Aorta (tissue), 5 donors: ENCODE measurements at places on chromosomes 13 and 19. TPM values are rescaled to one million over a fixed set of nuclear protein-coding genes. Genes with fewer than 3 reads are reported as not detected.

GRCh38 chr19:28169168-28169887 is 1043.6 kb downstream of the UQCRFS1 start:
- DNase-seq, result no peak

The NUFIP1 gene
- total RNA-seq, result 4.6 TPM

GRCh38 chr13:32008518-32009175 is 22.9 kb upstream of the FRY start:
- no peak for DNase-seq

DNA sequence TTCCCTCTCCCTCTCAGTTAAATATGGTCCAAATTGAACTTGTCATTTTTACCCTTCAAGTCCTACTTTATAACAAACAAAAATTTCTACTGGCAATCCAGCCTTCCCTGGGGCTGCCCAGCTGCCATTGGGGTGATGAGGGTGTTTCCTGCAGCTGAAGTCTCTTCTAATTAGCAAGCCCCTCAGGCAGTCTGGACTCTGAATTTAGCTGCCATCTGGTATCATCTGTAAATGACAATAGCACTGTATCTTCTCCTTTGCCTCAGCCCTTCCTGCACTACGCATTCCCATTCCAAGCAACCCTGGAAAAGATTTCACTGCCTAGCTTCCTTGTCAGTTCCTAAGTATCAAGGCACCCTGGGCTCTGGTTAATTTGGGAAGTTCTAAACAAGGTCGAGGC is 331.1 kb upstream of the KLF12 start:
- no peak for DNase-seq

The IGFL4 gene
- total RNA-seq, result not detected

DNA sequence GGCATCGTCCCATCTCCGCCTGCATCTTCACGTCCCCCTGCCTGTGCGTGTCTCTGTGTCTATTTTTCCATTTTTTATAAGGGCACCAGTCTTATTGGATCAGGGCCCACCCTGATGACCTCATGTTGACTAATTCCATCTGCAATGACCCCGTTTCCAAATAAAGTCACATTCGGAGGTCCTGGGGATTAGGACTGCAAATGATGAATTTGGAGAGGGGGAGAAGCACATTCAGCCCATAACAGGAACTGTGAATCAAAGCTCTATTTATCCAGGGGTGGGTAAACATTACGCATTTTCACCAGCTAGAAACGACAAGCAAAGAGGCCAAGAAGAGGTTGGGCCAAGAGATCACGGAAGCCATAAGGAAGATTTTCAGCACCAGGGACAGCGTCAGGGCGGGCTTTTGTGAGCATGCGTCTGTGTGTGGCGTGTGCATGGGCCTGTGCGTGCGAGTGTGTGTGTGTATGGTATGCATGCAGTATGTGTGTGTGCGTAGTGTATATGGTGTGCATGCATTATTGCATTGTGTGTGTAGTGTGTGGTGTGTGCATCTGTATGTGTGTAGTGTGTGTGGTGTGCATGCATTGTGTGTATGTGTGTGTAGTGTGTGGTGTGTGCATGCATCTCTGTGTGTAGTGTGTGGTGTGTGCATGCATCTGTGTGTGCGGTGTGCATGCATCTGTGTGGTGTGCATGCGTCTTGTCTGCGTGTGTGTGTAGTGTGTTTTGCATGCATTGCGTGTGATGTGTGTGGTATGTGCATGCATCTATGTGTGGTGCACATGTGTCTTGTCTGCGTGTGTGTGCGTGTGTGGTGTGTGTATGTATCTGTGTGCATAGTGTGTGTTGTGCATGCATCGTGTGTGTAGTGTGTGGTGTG is 19.6 kb downstream of the CELF5 start:
- no peak for DNase-seq

The HSD17B14 gene
- total RNA-seq, result 16.1 TPM

DNA sequence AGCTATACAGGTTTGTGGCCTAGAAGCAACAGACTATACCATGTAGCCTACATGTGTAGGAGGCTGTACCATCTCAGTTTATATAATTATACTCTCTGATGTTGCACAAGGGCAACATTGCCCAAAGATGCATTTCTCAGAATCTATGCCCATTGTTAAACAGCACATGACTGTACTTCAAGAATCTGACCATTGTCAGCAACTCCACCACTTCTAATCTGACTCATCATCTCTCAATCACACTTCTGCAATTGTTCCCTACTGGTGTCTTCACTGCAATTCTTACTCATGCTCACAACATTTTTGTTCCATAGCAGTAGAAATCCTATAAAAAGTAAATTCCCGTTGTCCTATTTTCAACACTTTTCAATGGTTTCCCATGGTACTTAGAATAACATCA is 63.9 kb upstream of the ATXN8OS start:
- no peak for DNase-seq

The PLEKHF1 gene
- 10.8 TPM for total RNA-seq

The FFAR3 gene
- 0.39 TPM for total RNA-seq

The PTPRH gene
- total RNA-seq, result 1.9 TPM

- DNase-seq, result no peak
These were observed 6.1 kb upstream of the CYSLTR2 start for GRCh38 chr13:48647625-48648024.

- no peak for DNase-seq
These were observed 203.2 kb downstream of the FGF14 start for GRCh38 chr13:102198418-102199311.

- DNase-seq, result no peak
These were observed 19.3 kb downstream of the SLC25A30 start for GRCh38 chr13:45398877-45399276.

- no peak for DNase-seq
These were observed 200.0 kb downstream of the PCDH20 start for GRCh38 chr13:61215601-61216000.

DNA sequence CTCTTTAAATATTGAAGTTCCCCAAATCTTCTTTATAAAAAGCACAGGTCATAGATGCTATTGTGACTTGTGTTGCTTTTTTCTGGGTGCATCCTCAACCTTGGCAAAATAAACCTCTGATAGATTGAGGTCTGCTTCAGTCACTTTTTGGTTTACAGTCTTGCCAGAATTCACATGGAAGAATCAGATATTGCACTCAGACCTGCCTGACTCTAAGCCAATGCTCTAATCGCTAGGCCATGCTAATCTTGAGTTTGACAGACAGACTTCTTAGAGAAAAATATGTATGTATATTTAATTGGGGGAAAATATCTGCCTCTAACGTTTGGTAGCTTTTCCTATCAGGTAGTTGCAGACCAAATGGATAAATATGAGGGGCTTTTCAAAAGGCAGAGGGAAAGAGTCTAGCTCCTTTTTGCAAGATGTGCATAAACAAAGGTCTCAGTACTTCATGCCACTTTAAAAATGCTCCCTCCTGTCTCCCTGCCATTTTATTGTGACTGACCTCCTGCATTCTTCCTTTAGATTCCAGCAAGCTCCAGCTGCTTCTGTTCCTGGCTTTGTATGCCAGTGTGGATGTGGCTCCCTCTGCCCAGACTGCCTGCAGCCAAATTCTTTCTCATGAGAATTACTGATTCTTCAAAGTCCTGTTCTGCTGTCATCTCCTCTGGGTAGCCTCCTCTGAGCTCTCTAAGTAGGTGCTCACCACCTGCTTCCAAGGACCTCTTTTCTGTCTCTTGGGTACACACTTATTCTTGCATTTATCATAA is 42.4 kb upstream of the RFC3 start:
- no peak for DNase-seq

The ZIC2 gene
- not detected for total RNA-seq

GRCh38 chr19:51503286-51503817 is 1.8 kb upstream of the SIGLEC12 start:
- DNase-seq, result no peak

The IL12RB1 gene
- total RNA-seq, result 1.7 TPM

The SSC5D gene
- 8.6 TPM for total RNA-seq

The ZNF723 gene
- total RNA-seq, result not detected

- no peak for DNase-seq
These were observed 38.6 kb upstream of the TSHZ3 start for GRCh38 chr19:31387717-31388301.

DNA sequence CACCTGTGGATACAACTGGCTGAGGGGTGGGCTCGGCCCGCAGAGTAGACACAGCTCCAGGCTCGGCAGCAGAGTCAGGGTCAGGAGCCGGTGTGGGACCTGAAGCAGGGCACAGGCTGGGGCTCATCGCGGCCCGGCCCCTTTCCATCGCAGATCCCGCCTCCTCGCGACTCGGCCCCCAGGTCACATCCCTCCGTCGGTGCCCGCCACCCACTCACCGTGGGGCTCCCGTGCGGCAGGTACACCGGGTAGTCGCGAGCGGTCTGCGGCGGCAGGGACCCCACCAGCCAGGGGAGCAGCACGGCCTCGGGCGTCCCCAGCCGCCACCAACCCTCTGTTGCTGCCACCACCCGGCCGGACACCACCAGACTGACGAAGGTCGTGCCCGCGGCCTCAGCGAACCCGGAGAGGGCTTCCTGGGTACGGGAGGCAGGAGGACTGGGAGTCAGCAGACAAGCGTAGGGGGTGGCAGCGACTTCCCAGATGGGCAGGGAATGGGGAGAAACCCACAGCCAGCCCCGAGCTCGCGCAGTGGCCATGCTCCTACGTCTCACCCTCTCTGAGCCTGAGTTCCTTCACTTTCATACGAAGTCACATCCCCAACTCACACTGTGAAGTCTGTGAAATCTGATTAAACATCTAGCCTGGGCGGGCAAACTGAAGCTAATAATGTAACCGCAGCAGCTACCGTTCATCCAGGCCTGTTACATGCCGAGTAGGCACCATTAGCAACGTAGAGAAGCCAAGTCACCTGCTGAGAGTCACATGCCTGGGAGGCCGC is 3.7 kb downstream of the FUZ start:
- DNase-seq, result peak; percentile 82

DNA sequence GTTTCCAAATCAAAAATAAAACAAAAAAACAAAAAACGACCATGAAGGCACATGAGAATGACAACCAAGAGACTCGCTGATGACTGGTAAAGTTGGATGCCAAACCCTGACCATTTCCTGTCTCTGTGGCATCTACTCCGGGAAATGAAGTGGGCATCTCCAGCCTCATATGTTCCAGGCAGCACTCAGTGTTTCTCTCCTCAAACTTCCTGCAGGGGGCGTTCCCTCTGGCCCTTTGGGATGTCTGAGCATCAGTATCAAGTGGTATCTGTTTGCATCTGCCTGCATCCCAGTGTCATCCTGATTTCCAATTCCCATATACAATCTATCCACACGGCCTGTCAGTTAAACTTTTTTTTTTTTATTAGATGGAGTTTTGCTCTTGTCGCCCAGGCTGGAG is 9.8 kb upstream of the SIGLEC12 start:
- no peak for DNase-seq

DNA sequence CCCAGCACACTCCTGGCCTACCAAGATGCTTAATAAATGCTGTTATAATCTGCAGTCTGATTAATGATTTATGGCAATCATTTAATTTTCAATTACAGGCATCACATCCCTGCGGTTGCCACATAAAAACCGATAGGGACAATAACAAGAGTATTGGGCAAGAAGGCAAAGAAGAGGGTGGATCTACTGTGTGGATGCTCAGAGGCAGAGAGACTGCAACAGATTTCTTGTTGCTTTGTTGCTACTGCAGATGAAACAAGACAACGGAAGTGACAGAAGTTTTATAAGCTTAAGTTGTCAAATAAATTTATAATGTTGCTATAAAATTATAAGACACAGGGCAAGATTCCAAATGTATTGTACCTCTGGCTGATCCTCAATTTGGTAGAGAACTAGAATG is 154.8 kb downstream of the ABCC4 start:
- no peak for DNase-seq

The CDX2 gene
- total RNA-seq, result not detected
